ENCODE measurements at places on chromosomes 7 and 10.

- no peak for DNase-seq
These were observed 232.4 kb downstream of the VTI1A start for GRCh38 chr10:112679392-112679791.

- DNase-seq: no peak
These were observed 362.5 kb upstream of the ZMIZ1 start for GRCh38 chr10:78706256-78706655.

- DNase-seq: no peak
These were observed 5.2 kb upstream of the ASCC1 start for GRCh38 chr10:72221278-72221677.

GRCh38 chr7:158812684-158813083 is 16.6 kb downstream of the ESYT2 start:
- no peak for DNase-seq

- no peak for DNase-seq
These were observed 145.9 kb downstream of the ARID5B start for GRCh38 chr10:62047228-62047892.

GRCh38 chr10:79588800-79589199 is 21.9 kb upstream of the SFTPA1 start:
- no peak for DNase-seq

- DNase-seq: no peak
These were observed 26.3 kb upstream of the WDR11 start for GRCh38 chr10:120824881-120825309.

DNA sequence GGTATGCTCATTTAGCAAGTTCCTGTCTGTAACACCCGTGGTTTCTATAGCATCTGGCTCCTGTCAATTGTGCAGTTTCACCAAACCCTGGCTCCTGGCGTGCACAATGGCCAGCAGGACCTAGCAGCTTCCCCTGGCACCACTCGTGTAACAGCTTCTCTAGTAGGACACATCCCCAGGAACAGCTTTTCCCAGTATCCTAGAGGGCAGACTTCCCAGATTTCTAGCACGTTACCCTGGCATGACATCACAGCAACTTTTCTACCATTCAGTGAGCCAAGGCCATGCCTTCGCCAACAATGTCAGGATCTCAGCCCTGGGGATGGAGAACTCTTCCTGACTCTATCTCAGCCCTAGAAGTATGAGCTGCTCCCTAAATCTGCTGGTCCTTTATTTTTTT is 6.5 kb downstream of the YME1L1 start:
- no peak for DNase-seq

DNA sequence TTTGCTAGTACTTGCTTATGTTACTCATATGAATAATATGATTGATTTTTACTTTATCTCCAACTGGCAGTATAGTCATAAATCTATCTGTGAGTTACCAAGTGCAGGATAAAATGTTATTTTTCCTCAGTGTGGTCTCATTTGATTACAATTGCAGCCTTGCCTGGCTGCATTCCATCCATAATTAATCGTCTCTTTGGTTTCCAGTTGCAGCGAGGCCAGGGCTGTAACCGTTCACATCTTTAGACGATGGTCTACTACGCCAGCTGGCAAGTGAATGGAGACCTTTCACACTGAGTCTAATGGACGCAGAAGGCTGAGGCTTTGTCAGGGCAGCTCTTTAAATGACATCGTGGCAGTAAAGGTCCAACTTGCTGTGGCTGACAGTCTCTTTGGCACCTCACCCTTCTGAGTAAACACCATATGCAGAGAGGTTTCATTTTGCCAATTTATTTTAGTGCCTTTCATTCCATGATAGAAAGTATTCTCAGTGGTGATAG is 84.0 kb downstream of the ARL4A start:
- DNase-seq: no peak

- no peak for DNase-seq
These were observed 13.2 kb downstream of the DNAJC9 start for GRCh38 chr10:73233883-73234282.
